ENCODE measurements at places on chromosomes 6 and 20. TPM values are rescaled to one million over a fixed set of nuclear protein-coding genes. Genes with fewer than 3 reads are reported as not detected.

CAPN11 gene
- 0.23 TPM for total RNA-seq

DNA sequence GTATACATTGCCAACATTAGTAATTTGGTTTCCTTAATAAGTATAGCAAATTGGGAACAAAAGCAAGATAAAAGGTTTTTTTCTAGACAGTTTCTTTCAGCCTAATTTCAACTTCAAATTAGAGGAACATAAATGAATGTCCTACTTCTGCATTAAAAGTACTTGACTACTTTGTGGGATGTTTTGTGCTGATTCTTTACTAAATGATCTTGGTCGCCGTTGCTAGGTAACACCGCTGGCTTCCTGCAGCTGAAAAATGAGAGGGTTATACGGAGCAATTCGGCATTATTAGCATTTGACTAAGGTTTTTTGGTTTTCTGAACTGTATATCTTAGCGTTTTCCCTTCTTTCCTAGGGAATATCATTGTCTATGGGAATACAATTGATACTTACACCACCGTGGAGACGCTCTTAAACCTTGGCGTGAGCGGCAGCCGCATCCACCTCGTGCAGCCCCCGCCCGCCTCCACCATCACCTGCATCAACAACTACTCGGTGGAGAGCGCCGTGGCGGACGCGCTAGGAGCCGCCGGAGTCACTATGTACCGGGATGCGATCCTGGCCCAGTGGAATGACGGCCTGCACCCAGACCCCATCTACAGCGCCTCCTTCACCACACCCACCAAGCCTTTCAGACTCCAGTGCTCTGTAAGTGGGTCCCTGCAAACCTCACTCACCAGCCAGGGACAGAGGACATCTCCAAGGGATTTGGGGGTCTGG lies 90.9 kb upstream of the INSM1 start:
- no peak for DNase-seq

GRCh38 chr6:47023573-47023972 lies 18.6 kb downstream of the ADGRF1 start:
- no peak for DNase-seq

DNA sequence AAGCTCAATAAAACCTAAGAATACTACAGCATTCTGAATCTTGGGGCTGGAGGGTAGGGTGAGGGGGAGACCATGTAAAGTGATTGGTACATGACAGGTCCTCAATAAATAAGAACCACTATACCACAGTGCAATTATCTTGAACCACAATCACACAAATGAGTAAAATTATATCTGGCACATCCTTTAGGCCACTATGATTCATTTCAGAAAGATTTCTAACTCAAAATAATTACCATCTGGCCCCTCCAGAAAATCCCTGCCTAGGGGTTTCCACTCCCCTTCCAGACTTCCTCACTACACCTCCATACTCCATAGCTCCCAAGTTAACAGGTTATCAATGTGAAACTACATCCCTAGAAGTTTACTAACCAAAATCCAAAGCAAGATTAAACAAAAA lies 19.7 kb downstream of the AKIRIN2 start:
- no peak for DNase-seq

DNA sequence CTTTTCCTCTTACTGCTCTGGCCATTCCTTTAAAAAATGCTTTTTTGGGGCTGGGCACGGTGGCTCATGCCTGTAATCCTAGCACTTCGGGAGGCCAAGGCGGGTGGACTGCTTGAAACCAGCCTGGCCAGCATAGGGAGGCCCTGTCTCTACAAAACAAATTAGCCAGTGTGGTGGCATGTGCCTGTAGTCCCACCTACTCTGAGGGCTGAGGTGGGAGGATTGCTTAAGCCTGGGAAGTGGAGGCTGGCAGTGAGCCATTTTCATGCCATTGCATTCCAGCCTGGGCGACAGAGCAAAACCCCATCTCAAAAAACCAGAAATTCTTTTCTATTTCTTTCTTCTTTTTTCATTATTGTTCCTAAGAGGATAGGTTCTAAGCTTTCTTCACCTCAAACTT lies 36.9 kb upstream of the RNF144B start:
- DNase-seq = no peak

DNA sequence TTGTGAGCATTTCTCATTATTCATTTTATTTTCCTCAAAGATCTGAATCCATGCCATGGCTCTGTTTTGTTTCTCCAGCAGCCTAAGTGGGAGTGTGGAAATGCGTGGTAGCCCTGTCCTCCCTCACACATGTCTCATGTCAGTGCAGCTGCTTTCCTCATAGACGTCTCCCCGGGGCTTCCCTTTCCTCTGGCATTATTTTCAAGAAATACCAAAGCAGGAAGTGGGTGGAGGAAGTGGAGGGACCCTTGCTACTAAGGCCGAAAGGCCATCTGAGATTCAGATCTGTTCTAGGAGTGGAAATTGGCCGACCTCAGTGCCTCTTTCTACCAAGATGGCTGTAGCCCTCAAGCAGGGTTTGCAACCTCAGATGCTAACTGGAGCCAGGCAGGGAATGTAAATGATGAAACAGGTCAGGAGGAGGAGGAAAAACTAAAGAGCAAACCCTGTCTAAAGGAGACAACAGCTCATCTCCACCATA lies 420.9 kb upstream of the PLCB4 start:
- no peak for DNase-seq

DNA sequence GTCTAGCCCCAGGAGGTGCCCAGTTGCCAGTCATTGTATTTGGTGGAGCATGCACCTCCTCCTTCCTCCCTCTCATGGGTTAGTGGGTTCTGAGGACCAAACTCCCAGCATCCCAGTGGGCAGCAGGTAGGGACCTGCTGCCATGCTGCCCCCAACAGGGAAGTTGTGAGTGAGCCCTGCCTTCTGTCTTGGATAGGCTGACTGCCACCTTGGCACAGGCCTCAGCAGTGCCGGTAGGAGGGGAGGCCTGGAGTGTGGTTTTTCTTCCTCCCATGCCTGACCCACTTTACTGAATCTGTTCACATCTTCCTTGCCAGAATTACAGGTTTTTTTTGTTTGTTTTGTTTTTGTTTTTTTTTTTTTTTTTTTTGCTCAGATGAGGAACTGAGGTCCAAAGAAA lies 24.5 kb downstream of the PLCG1 start:
- no peak for DNase-seq

NMBR gene
- total RNA-seq = not detected

- DNase-seq = no peak
Observed at GRCh38 chr6:126017668-126018067, 31.3 kb downstream of the TRMT11 start.
